ENCODE measurements at places on chromosomes 7 and 10. TPM values are rescaled to one million over a fixed set of nuclear protein-coding genes. Genes with fewer than 3 reads are reported as not detected.

The EVX1 gene
- 5.6 TPM for total RNA-seq

The AKR1C2 gene
- 343 TPM for total RNA-seq

The SEMA4G gene
- 5.0 TPM for total RNA-seq

The HTR5A gene
- total RNA-seq = not detected

The SPDYE6 gene
- not detected for total RNA-seq

The GIMAP8 gene
- 13.6 TPM for total RNA-seq

The ZNF273 gene
- 11.6 TPM for total RNA-seq

The SPRN gene
- total RNA-seq = not detected

The SNCG gene
- 706 TPM for total RNA-seq

The RBM20 gene
- total RNA-seq = 0.68 TPM

The AKR1E2 gene
- 10.3 TPM for total RNA-seq

The BCCIP gene
- 58.7 TPM for total RNA-seq

The ABCA13 gene
- total RNA-seq = 5.2 TPM

The ECHDC3 gene
- total RNA-seq = 13.3 TPM

The CRPPA gene
- total RNA-seq = 3.6 TPM

The WIPF3 gene
- 2.3 TPM for total RNA-seq

The DLX5 gene
- total RNA-seq = not detected

The CLRN3 gene
- not detected for total RNA-seq

The UPK3BL2 gene
- 132 TPM for total RNA-seq

The PDE6C gene
- not detected for total RNA-seq

The ASB10 gene
- total RNA-seq = not detected

The NKX1-2 gene
- not detected for total RNA-seq

The ZNF746 gene
- 17.3 TPM for total RNA-seq

The TNRC18 gene
- 118 TPM for total RNA-seq

The CALML3 gene
- total RNA-seq = not detected
